ENCODE measurements at places on chromosomes 4 and X. TPM values are rescaled to one million over a fixed set of nuclear protein-coding genes. Genes with fewer than 3 reads are reported as not detected.

Gene CAPN6
- 0.14 TPM for total RNA-seq

Gene GALNTL6
- total RNA-seq, result not detected

Gene STPG2
- not detected for total RNA-seq

Gene GPC4
- total RNA-seq, result 3.3 TPM

Gene BRS3
- total RNA-seq, result not detected

Gene GAGE12F
- not detected for total RNA-seq

Gene NSG1
- total RNA-seq, result 36.9 TPM

Gene ARHGAP36
- not detected for total RNA-seq

Gene AMTN
- total RNA-seq, result 0.21 TPM

Measured in airway epithelial cell (primary cell).